IPS DF 19.7 (cell line): ENCODE measurements at places on chromosomes 11 and 22.
A peak's percentile ranks its signal among the peaks of the same experiment; 100 is the strongest.

DNA sequence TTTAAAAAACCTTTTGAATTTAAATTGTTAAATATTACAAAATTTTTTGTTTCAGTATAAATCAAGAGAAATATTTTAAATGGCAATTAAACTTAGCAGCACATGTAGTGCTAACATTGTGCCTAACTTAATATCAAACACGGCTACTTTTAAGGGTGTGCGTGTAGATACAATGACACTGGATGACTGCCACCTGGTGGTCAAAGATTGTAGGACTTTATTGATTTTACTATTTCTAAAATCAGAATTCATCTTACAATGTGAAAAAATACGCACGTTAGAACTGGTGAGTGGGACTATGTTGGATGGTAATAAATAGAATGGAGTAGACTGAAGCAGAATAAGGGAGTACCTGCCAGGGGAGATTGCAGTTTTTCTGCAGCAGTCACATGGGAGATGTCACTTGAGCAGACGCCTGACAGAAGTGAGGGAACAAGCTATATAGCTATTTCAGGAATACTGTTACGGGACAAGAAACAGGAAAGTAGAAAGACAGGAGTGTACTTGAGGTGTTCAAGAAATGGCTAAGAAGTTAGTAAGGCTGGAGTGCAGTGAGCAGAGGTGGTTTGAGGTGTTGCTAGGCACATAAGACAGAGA is 52.9 kb downstream of the UVRAG start:
- no peak for DNase-seq

GRCh38 chr22:49638788-49639187 is 188.9 kb downstream of the BRD1 start:
- DNase-seq, result no peak

GRCh38 chr11:78022397-78023396 is at the start of gene KCTD14:
TSS of gene KCTD14 (minus strand) at chr11:78023276. CDS start at chr11:78023249, 27 bp downstream.
- no peak for DNase-seq

DNA sequence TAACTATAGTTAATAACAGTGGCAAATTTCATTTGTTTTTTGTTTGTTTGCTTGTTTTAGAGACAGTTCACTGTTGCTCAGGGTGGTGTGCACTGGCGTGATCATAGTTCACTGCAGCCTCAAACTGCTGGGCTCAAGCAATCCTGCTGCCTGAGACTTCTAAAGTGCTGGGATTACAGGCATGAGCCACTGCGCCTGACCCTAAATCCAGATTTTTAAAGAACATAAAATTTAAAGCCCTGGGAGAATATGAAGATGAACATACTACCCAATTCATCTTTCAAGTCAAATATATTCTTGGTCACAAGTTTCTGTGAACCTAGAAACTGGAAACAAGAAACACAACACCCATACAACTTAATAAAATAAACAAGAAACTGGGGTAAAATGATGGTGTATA is 28.1 kb downstream of the RRAS2 start:
- no peak for DNase-seq

- DNase-seq, result no peak
Observed at GRCh38 chr11:12509371-12509770, 132.0 kb downstream of the PARVA start.

DNA sequence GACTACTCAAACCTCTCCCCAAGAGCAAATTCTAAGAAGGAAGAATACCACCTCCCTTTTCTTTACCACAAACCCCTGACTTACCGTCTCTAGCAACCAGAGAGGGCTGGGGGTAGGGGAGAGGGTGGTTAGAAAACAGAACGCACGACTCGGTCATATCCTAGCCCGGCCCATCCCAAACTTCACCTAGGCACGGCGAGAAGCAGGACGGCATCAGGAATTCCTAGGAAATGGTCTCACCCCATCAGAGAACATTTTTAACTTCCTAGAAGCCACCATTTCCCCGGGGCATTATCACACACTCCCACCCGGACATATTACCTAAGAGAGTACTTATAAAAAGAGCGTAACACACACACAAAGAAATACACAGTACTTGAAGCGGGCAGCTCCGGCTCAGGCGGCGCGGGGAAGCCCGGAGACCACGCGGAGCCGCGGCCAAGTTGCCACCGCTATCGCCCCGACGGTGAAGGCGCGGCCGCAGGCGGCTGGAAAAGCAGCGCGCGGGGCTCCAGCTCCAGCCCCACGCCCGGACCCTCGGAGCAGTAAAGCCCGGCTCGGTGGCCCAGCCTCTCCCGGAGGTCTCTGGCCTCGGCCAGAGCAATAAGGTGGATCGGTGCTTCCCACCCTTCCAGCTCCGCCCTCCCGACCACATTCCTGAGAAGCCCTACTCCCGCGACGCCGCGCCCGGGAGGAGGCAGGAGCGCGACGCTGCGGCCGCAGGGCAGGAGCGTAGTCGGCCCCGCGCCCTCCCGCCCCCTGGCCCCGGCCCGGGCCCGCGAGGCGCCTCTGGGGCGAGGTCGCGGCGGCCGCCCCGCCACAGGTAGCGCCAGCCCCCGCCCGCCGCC is 878 bp downstream of the RRAS2 start:
- no peak for DNase-seq

DNA sequence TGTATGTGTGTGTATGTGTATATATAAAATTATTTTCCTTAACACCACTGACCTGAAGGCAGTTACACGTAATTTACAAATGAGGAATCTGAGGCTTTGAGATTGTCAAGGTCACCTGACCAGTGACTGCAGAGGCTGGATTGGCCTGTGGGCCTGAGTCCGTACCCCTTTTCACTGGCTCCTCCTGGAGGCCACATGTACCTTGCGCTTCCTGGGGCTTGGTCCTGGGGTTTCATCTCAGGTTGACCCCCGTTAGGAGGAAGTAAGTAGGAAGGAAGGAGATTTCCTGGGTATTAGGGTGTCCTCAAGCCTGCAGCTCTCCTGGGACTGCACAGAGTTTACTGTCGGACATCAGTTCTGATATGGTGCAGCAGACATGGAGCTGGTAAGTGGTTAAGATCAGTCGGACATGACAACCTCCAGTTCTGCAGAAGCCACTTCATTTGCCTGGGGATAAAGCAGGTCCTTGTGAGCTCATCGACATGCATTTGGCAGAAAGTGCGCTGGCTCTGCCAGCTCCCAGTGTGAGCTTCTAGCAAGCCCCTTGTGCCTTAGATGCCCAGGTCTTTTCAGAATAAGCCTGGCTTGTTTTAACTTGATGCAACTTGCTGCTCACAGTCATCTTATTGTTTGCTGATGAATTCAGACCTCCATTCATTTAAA is 36.6 kb downstream of the ST3GAL4 start:
- DNase-seq, result no peak

DNA sequence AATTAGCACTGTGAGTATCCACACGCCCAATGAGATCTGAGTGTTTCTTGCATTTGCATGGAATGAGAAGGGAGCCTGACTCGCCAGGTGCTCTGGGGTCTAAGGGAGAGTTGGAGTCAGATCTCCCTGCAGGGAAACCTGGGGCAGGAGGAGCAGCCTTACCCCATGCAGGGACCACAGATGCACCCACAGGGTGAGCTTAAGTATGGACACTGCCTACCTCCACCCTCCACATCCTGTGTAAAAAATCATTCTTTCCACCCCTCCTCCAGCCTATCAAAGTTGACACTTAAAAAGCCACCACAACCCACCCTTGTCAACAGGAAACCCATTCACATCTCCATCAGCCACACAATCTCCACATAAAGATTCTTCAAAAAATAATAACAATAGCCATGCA is 67.0 kb upstream of the IGLL5 start:
- DNase-seq, result no peak

GRCh38 chr11:100011697-100012096 is 675.4 kb upstream of the ARHGAP42 start:
- DNase-seq, result no peak

- no peak for DNase-seq
Observed at GRCh38 chr22:43910178-43910695, 13.4 kb upstream of the PNPLA3 start.

GRCh38 chr11:130347261-130347660 is 32.5 kb upstream of the ZBTB44 start:
- no peak for DNase-seq

- no peak for DNase-seq
Observed at GRCh38 chr11:45907911-45908370, 870 bp upstream of the FREY1 start.

DNA sequence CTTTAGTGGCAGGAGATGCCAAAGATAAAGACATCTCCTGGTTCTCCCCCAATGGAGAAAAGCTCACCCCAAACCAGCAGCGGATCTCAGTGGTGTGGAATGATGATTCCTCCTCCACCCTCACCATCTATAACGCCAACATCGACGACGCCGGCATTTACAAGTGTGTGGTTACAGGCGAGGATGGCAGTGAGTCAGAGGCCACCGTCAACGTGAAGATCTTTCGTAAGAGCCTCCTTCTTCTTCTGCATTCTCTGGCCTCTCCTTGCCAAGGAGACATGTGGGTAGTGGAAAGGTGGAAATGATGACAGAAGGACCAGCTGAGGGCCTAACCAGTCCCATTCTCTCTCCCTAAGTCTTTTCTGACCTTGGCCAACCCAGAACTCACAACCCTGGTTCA is 110.1 kb upstream of the TTC12 start:
- no peak for DNase-seq

DNA sequence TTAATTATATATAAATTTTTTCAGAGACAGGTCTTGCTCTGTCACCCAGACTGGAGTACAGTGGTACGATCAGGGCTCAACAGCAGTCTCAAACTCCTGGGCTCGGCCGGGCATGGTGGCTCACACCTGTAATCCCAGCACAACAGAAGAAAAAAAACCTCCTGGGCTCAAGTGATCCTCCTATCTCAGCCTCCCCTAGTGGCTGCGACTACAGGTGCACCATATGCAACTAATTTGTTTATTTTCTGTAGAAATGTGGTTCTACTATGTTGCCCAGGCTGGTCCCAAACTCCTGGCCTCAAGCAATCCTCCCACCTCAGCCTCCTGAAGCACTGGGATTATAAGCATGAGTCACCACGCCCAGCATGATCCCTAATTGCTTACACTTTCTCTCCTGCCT is 56.1 kb upstream of the SLC35C1 start:
- DNase-seq, result no peak

DNA sequence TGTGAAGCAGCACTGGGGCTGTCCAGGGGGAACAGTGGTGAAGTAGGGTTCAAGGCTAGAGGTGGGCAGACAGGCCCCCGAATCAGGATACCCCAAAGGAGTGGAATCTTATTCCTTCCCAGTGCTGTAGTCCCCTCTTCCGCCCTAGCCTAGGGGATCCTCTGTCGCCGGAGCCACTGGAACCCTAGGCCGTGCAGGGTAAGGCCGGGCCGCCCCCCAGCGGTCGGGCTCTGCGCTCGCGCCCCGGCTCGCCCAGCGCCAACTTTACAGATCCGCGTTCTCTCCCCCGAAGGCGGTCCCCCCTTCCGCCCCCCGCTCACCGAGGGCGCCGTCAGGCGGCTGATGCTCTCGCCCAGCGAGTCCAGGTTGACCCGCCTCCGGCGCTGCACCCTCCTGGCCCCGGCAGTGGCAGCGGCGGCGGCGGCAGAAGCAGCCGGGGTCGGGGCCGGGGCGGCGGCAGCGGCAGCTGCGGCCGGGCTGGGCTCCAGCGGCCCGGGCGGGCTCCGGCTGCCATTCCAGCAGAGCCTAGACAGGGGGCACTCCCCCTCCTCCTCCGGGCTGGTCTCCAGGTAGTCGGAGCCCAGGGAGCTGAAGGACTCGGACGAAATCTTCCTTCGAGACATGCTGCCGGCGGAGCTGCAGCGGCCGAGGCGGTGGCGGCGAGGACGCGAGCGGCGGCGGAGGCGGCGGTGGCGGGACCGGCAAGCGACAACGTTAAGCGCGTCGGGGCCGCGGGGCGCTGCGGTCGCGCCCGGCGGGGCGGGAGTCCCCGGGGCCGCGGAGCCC is 650 bp downstream of the GUCY1A2 start:
- peak; percentile 28 for DNase-seq

GRCh38 chr11:114091516-114092397 is 32.2 kb downstream of the ZBTB16 start:
- DNase-seq, result no peak

DNA sequence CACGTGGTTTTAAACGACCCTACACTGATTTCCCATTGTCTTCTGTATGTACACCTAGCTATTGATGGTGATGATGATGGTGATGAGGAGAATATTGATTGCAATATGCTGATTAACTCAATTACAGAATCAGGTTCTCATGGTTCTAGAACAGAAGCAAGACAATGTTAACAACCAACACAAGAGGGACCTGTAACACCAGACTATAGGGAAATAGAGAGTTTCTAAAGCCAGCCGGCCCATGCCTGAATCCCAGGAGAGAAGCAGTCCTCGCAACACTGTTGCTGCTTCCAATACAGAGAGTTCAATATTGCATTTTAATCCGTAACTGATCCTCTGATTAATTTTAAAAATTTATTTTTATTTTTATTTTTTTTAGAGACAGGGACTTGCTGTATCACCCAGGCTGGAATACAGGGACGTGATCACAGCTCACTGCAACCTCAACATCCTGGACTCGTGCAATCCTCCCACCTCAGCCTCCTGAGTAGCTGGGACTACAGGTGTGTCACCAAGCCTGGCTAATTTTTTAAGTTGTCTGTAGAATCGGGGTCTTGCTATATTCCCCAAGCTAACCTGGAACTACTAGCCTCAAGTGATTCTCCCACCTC is 22.2 kb upstream of the UBASH3B start:
- DNase-seq, result no peak

- no peak for DNase-seq
Observed at GRCh38 chr22:17792854-17793434, 18.7 kb upstream of the BID start.

- DNase-seq, result no peak
Observed at GRCh38 chr11:112343368-112344039, 82.8 kb upstream of the PLET1 start.

GRCh38 chr22:22226448-22227187 is 18.0 kb upstream of the VPREB1 start:
- no peak for DNase-seq

DNA sequence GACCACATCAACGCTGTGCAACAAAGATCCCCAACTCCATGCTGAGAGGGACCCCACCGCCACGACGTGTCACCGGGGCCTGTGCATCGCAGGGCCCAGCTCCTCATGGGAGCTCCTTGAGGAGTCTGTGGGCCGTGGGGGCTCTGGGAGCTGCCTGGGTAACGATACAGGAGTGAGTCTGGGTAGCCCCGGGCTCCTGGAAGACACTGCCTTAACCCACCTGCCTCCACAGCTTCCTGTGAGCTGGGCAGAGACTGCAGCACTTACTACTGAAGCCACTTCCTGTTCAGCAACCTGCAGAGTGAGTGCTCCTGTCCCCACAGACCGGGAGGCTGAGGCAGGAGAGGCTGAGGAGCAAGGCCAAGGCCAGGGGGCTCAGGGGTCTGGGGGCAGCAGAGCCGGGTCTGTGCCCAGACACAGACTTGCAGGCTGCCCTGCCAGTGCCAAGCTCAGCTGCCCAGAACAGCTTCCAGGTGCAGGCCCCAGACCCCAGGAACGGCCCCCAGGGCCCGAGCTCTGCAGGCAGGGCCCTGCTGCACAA is 226.7 kb downstream of the BRD1 start:
- DNase-seq, result no peak

GRCh38 chr11:122731500-122731913 is 76.0 kb downstream of the UBASH3B start:
- DNase-seq, result no peak

GRCh38 chr11:3153291-3153861 is 11.7 kb downstream of the OSBPL5 start:
- no peak for DNase-seq

- DNase-seq, result no peak
Observed at GRCh38 chr11:126718276-126718675, 282.3 kb downstream of the KIRREL3 start.
